ENCODE measurements at places on chromosomes 5 and 9.

DNA sequence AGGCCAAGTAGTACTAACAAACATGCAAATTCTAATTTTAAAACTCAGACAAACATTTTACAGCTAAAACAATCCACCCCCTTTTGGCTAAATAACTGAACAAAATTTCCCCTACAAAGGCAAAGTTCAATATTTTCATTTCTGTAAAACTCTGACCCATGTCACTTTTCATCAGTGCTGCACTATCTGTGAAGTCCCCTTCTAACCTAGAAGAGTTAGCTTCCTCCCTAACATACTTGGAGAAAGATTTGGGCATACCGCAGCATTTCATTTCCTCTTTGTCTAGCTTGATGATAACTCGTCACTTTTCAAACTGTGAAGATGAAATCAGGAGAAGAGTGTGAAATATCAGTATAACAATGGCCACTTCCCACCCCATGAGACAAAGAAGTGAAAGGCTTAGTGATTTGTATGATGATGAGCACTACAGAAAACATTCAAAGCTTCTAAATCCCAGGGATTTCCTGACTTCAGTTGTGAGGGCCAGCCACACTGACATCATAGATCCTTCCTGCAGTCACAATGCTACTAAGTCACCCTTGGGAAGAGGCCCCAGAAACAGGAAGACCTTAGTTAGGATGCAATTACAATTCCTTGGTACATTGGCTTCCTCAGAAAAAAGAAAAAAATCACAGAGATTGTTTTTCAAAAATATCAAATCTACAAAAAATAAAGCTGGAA, at the start of gene FAM81B:
Gene FAM81B (plus strand): TSS at position 555 of the 681 bp plus-strand sequence. CDS start 24 bp downstream, at position 579.
- no peak for DNase-seq

DNA sequence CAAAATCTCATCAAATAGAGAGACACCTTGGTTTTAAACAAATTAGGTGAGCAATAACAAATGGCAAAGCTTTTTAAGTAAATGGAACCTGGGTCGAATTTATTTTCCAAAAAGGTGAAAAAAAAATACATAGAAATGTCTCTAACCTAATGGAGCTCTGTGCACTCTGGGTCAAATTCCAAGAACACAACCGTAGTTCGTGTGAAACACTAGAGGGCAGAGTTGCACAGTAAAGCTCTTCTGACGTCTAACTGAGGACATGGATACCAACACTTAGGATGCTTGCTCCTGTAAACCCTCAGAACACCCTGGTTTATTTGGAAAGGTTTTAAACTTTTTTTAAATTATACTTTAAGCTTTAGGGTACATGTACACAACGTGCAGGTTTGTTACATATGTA, 18.9 kb downstream of the MARCHF11 start:
- no peak for DNase-seq

GRCh38 chr9:125896404-125896803, 149.2 kb downstream of the PBX3 start:
- no peak for DNase-seq

GRCh38 chr5:79503794-79504495, 10.0 kb downstream of the HOMER1 start:
- DNase-seq, result no peak

- DNase-seq, result no peak
These were observed 19.1 kb downstream of the PTGS1 start for GRCh38 chr9:122389799-122390481.

- no peak for DNase-seq
These were observed 12.4 kb upstream of the RANBP17 start for GRCh38 chr5:170849374-170849773.

DNA sequence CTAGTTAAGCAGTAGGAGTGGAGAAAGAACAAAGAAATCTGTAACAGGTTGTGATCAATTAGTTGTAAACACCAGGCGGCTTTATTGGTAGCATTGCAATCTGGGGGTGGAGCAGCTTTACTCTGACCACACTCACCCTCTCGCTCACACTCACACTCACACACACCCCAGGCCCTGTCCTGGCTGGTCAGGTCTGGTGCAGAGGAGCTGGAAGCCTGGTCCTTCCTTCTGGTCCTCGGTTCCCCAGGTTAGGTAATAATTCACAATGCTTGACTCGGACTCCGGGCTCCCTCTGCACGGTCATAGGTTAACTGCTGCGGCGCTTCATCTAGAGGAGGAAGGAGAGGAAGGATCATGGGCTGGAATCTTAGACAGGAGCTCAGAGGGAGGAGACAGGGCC, 1.6 kb downstream of the CCL19 start:
- DNase-seq, result no peak

DNA sequence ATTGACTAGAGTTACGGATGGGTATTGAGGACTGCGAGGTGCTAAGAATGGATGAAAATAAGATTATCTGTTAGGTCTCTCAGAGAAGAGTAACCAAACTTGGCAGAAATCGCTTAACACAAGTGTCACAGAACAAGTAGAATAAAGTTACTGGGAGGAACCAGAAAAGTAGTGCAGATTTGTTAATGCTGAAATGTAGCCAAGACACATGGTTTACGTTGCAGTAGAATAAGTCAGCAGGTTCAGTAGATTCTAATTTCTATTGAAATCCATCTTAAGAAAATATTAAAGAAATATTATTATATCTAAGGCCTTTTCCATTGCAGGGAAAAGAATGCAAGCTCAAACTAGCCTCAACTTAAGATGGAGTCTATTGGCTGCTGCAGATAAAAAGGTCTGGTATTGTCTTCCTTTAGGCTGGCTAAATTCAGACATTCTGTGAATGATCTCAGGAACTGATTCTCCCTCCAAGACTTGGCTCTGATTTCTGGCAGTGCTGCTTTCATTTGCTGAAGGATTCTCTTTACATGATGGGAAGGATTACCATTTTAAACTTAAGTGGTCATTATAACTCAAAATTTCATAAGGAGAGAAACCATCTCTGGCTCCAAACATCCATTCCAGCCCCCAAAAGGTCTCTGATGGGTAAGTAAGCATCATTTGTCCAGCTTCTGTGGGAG, 314.9 kb downstream of the MARCHF11 start:
- no peak for DNase-seq

DNA sequence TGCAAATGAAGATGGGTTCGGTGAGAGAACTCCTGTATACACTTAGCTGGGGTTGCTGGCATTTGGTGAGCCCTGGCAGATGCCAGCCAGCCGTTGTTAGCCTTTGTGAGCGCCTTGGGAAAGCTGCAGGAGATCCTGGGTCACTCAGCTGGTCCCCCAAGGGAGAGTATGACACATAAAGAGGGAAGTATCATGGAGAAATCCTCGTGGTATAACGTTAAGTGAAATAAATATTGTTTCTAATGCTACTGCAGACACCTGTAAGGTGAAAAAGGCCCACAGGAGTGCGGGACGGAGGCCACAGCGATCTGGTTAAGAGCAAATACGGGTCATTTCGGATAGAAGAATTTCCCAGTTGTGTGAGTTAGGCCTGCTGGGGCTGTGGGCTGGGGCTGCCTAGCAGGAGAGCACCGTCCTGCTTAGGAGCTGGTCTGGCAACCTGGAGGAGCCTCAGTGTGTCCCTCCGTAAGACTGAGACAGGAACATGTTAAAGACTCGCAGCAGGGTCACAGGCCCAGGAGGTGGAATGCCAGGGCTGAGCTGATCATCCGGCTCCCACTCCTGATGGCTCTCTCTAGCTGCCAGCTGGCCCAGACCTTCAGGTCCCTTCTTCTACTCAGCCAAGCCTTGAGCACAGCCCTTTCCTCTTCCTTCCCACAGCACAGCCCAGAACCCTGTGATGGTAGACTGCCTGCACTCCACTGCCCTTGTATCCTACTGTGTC, 4.9 kb downstream of the NKX2-5 start:
- no peak for DNase-seq

- no peak for DNase-seq
These were observed 278.7 kb downstream of the NPR3 start for GRCh38 chr5:32989815-32990214.

GRCh38 chr5:166062094-166062493, 2229.4 kb upstream of the WWC1 start:
- no peak for DNase-seq

- DNase-seq, result no peak
These were observed 1177.3 kb upstream of the CDH18 start for GRCh38 chr5:21165344-21165743.

DNA sequence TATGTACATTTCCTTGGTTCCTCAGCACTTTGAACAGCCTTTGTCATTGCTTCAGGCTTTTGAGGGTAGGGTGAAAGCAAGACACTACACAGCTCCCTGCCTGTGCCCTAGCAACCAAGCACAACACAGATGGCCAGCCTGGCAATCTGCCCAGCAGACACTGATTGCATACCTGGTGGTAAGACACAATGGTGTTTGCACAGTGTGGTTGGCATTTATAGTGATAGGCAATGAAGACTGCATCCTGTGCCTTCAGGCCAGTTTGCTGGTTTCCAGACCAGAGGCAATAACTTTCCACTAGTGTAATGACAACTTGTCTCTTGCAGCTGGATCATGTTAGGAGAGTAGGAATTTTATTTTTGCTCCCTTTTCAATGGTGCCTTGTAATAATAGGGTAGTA, 144.5 kb upstream of the TNC start:
- peak; percentile 82 for DNase-seq

DNA sequence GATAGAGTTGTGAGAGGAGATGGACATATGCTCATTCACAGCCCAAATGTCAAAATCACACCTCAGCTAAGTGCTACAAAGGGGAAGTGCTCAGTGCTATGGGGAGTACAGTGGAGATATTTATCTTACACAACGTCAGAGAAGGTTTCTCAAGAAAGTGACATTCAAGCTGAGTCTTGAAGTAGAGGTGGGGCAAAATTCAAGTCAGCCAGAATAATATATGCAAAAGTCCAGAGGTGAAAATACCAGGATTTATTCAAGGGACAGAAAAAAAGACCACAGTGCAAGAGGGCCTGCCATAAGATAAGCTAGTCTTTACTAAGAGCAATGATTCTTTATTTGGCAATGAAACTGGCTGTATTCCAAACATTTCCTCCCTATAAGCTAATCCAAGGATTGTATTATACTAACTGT, 327.8 kb upstream of the PIK3R1 start:
- DNase-seq, result no peak

- DNase-seq, result no peak
These were observed 83.2 kb upstream of the TAS2R1 start for GRCh38 chr5:9713356-9713755.

DNA sequence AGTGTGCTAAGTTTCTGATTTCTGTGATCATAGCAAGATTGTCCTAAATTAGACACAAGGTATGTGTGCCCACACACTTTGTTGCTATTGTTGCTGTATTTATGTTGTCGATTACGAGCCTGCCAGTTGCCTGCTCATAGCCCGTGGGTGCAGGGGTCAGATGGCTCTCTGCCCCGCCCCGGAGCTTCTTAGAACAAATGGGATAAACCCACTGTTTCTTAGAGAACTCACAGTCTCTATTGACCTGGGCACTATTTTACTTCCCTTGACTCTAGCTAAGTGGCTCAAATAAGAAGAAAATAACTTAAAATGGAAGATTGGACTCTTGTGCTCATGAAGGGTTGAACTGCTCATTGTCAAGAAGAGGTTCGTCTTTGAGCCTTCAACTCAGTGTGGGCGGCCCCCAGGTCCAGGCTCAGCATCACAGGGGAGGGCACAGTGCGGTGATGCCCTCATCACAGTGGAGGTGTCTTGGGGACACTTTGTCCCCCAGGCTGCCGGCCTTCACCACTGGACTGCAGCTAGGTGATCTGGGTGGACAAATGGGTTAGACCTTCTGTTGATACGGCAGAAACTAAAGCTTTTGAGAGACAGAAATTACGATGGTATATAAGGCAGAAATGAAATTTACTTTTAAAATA, 155.5 kb downstream of the TENT4A start:
- DNase-seq, result no peak

GRCh38 chr5:134456825-134457224, 45.1 kb upstream of the CDKN2AIPNL start:
- DNase-seq, result no peak

- DNase-seq, result no peak
These were observed 213.6 kb downstream of the GDNF start for GRCh38 chr5:37626266-37626665.

GRCh38 chr5:133252133-133252480, 200.3 kb downstream of the HSPA4 start:
- no peak for DNase-seq

- no peak for DNase-seq
These were observed 118.2 kb downstream of the HSD17B3 start for GRCh38 chr9:96183751-96184150.

- DNase-seq, result no peak
These were observed 8.4 kb downstream of the CPLX2 start for GRCh38 chr5:175879743-175880142.

DNA sequence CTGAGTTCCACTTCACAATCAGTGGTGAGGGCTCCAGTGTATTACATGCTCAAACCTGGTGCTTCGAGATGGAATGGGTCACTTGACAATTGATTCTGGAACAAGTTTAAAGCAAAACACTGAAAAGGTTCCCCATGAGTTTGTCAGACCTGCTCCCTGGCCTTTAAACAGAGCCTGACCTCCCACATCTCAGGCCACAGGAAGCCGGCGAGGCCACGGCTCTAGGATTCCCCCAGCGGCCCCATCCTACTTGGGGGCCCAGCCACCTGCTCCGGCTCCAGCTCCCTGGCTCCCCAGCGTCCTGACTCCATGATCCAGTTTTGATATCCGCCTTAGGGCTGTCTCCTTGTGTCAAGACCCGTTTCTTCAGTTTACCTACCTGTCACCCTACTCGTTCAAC, 62.0 kb downstream of the TTLL11 start:
- no peak for DNase-seq

- no peak for DNase-seq
These were observed 100.7 kb downstream of the PAM start for GRCh38 chr5:102855681-102856388.

DNA sequence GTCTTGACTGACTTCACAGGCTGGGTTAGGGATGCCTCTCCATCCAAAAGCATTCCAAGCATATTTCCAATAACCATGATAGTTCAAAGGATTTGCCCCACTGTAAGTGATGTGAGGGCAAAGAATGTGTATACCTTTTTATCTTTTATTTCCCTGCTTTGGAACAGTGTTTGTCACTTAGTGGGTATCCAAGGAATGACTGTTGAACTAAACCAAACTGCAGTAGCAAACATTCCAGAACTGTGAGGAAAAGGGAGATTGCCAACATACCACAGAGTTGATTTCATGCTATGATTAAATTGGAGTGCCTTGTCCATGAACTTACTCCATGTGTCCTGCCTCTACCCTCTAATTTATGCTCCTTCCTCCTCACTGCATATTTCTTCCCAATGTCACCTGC, 400.0 kb downstream of the KIAA0825 start:
- DNase-seq, result no peak

DNA sequence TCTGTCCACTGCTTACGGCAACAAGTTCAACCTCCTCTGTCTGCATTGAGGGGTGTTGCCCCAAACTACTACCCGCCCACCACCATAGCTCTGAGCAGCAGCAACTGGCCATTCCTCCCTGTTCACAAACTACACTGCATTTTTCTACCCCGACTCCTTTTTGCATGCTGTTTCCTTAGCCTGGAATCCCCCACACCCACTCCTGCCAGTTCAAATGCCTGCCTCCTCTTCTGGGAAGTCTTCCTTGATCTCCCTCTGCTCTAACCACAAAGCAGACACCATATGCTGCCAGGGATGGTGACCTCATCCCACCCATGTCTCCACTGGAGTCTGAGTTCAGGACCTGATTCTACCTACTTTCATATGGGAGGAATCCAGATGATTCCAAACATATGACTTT, 13.3 kb downstream of the ALDH1B1 start:
- DNase-seq, result no peak

All from left cardiac atrium (tissue), 4 donors.